ENCODE measurements at places on chromosomes 5 and 9.

GRCh38 chr5:123122273-123122672 is 33.2 kb downstream of the PRDM6 start:
- DNase-seq, result no peak

- no peak for DNase-seq
These were observed 423.8 kb downstream of the SPOCK1 start for GRCh38 chr5:137075163-137075970.

DNA sequence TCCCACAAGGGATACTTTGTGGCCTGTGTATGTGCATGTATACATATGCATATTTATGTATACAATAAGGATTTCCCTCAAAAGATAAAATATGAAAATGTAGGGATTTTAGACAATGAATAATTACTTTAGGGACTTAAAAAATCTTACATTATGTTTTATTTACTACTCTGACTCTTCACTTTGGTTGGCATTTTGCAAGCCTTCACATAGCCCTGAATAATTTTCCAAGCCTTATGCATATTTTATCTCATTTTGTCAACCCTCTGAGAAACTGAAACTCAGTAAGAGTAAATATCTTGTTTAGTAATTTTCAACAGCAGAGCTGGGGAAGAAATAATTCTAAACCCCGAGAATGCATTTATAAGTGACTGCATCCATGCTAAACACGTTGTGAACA is 153.0 kb upstream of the SLC24A2 start:
- no peak for DNase-seq

- DNase-seq, result no peak
These were observed 48.1 kb downstream of the VAV2 start for GRCh38 chr9:133943781-133944745.

GRCh38 chr5:173829826-173830225 is 58.3 kb upstream of the CPEB4 start:
- DNase-seq, result no peak
